ENCODE measurements at places on chromosomes 16 and 17.

GRCh38 chr17:4482338-4483011 is 16.2 kb upstream of the SPNS2 start:
- no peak for DNase-seq

- no peak for DNase-seq
These were observed 21.4 kb downstream of the PECAM1 start for GRCh38 chr17:64369007-64369893.

- DNase-seq = no peak
These were observed 45.1 kb downstream of the TNFRSF13B start for GRCh38 chr17:16926571-16927451.

- no peak for DNase-seq
These were observed 2.4 kb upstream of the ACSF2 start for GRCh38 chr17:50423553-50424159.

DNA sequence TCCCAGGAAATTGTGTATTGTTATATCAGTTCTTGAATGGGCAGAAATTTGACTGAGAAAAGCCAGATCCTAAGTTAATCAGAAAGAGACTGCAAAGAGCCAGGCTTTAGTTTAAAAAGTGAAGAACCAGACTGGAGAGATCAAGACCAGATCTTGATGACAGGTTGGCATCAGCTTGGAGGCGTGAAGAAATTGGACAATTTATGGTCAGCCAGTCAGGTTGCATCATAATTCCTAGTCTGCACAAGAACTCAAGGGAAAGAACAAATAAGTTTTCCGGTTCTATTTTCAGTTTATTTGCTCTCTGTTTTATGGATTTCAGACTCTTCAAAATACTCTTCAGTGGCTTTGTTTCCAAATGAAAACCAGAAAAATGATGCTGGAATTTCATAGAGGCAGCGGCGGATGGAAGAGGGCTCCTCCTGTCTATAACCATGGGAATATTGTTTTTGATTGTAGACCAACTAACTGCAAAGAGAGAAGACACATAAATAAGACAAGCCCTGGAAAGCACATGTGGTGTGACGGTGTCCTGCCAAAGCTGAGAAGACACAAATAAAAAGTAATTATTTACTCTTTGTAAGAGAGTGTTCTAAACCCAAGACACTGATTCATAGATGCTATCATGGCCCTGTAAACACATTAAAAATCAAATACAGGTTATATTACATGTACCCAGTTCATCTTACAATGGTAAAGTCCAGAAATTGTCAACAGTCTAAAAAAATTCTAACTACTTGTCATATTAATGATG is 91.7 kb downstream of the PCTP start:
- no peak for DNase-seq

- DNase-seq = no peak
These were observed 5.8 kb downstream of the TRIM25 start for GRCh38 chr17:56908001-56908542.

GRCh38 chr17:3738562-3739295 is 15.0 kb downstream of the HASPIN start:
- peak; percentile 59 for DNase-seq

DNA sequence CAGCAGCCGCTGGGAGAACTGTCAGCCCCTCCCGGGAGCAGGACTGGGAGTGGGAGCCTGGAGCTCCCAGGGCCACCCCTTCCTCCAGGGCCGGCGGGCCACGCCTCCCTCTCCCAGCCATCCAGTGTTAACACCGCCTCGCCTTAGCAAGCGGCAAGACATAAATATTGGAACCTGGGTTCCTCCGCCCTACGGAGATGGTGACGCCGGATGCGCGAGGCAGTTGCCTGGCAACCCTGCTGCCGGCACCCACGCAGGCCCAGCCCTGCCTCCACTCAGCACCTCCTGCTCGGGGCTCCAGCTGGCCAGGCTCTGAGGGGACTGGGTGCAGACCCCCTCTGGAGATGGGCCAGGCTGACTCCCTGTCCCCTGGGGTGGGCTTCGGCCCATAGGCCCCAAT is 27.4 kb upstream of the CACNA1H start:
- DNase-seq = no peak
